ENCODE measurements at places on chromosomes 5 and 9.

DNA sequence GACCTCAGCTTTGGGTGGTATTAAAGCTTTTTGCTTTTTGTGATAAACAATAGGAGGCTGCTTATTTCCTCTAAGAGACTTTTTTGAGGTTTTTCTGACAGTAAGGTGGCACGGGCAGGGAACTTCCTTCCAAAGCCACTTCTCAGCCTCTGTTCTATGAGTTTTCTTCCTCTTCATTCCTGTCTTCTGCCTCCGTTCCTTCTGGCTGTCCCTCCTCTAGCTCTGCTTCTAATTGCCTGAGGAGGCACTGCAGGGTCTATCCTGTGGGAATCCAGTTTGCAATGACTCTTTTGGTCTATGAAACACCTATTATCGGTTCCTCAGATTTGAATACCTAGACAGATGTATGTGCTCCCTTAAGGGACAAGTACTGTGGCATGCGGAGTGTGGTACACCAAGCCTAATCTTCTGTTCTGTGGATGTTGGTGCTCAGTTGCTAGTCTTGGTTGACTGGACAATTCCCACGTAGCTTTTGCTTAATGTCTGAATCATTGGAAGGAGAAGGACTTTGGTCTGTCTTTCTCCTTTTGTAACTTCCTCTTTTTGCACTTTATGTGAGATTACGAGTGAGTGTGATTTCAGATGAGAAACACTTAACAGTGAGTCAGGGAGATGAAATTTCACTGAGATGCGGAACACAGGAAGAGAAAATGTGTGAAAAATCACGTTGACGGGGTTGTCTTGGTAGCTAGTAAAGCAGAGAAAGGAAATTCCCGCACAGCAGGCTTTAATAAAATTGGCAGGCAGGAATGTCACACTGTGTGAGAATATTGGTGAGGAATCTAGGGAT, 305.2 kb downstream of the EFNA5 start:
- H3K27ac ChIP-seq, result no peak overlapping the region
- peak; percentile 82 for DNase-seq
- no peaks in the 10 kb centered on the region for H3K36me3 ChIP-seq

DNA sequence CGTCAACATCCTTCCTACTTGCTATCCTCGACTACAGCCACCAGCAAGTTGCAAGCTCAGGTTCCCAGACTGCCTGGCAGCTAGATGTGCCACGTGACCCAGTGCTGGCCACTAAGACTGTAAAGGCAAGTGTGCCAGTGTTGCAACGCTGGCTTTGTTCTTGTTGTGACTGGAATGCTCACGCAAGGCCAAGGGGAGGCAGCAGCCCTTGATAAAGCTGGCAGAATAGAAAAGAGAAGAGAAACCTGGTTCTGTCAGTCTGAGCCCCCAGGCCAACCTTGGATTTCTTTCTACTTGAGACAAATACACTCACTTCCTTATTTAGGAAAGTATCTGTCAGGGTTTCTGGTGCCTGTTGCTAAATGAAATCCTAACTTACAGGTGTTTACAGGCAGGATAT, 113.0 kb downstream of the KLHL3 start:
- no peak overlapping the region for H3K4me3 ChIP-seq
- no peaks in the 10 kb centered on the region for H3K27me3 ChIP-seq
- DNase-seq, result no peak
- no peak overlapping the region for H3K27ac ChIP-seq
- H3K36me3 ChIP-seq, result peaks cover 4% of the 10 kb centered on the region
- no peaks in the 10 kb centered on the region for H3K4me1 ChIP-seq

- no peaks in the 10 kb centered on the region for H3K27me3 ChIP-seq
- H3K4me1 ChIP-seq, result peaks cover 4% of the 10 kb centered on the region
Observed at GRCh38 chr9:122808141-122808540, 8.2 kb downstream of the OR1K1 start.

DNA sequence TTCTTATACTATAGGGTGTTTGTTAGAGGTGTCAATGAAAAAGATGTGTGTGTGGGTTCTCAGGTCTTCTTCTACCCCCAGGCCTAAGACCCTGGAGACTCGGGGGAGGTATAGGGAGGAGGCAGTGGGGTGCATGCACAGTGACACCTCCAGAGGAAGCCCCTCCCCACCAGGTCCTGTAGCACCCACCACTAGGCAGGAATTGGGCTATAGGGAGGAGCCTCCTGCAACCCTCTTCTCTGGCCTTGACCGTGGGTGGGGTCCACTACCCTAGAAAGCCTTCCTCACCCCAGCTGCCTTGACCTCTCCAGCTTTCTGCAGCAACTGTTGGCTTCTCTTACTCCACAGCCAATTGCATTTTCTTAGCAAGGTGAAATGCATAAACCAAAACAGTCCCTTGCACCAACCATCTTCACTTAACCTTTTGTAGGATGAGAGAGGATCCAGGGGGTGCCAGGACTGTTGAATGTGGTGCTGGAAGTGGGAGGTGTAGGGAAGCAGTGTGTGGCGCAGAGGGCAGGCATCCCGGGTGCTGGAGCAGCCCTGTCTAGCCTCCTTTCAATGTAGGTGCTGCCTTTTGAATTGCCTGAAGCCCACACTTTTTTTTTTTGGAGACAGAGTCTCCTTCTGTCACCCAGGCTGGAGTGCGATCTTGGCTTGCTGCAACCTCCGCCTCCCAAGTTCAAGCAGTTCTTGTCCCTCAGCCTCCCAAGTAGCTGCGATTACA, 128.5 kb downstream of the RGS3 start:
- no peak overlapping the region for H3K27ac ChIP-seq
- H3K4me1 ChIP-seq, result peaks cover 16% of the 10 kb centered on the region
- DNase-seq, result no peak
- no peak overlapping the region for H3K4me3 ChIP-seq

- H3K36me3 ChIP-seq, result peaks cover 72% of the 10 kb centered on the region
- no peaks in the 10 kb centered on the region for H3K27me3 ChIP-seq
- no peaks in the 10 kb centered on the region for H3K4me1 ChIP-seq
- no peak for DNase-seq
- H3K27ac ChIP-seq, result no peak overlapping the region
- no peak overlapping the region for H3K4me3 ChIP-seq
Observed at GRCh38 chr5:313265-313664, 8.2 kb upstream of the AHRR start.

DNA sequence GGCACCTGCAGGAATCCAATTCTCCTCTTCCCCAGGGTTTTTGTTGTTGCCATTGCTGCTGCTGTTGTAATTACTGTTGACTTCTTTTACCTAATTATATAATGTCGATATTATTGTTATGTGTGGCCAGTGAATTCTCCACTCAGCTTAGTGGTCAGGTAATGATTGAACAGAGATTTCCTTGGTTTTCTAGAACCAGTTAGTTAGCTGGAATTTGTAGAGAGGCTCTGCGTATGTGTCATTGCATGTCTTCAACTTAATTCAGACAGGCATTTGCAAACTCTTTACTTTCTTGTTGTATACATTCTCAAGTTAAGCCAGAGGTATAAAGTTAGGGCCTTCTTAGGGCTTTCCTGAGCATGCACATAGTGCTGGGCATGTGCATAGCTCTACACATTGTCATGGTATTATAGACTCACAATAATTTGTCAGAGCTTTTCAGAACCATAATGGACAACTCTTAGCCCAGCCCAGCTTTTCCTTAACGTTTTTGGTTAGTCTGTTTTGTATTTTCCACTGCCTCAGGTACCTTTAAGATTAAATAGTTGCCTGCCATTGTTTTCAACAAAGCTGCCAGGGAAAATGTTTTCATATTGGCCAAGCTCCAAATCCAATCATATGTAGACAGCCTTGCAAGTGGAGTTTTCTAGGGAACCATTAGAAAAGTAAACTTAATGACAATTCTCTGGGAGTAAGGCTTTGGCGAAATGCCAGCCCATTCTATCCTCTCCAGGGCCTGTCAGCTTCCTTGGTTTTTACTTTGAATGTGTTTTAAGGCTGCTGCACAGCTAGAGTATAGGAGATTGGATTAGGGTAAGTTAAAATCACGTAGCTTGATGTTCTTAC, 68.1 kb downstream of the UBE2R2 start:
- H3K36me3 ChIP-seq, result peaks cover 20% of the 10 kb centered on the region
- no peaks in the 10 kb centered on the region for H3K4me1 ChIP-seq
- H3K4me3 ChIP-seq, result no peak overlapping the region
- H3K27me3 ChIP-seq, result no peaks in the 10 kb centered on the region

DNA sequence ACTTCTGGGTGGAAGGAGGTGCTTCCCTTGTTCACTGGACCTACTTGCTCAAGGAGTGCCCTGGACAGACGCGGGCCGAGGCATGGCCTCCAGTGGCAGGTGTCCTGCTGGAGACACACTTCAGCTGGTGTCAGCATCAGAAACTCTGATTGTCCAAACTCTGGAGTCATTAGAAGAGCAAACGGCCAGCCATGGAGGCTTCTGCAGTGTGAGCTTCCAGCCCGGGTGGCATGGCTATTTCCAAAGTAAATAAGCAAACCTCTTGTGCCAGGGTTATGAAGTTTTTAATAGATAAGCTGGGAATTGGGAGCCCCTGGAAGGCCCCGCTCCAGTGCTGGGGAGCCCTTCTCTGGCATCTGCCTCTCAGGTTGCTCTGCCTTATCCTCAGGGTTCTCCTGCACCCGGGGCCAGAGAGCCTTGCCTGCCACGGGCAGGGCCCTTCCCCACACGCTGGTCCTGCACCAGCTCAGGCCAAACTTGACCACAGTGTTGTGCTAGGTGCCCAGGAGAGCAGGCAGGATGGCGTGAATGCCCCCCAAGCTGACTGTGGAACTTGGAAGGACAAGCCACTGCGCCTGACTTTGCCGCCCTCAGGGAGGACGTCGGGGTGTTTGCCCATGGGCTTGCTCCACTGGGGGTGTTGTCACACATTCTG, 285.6 kb downstream of the GADD45G start:
- DNase-seq, result no peak
- no peaks in the 10 kb centered on the region for H3K27me3 ChIP-seq
- no peaks in the 10 kb centered on the region for H3K4me1 ChIP-seq
- H3K27ac ChIP-seq, result no peak overlapping the region
- H3K4me3 ChIP-seq, result no peak overlapping the region
- H3K36me3 ChIP-seq, result no peaks in the 10 kb centered on the region
